ENCODE measurements at places on chromosomes 2 and 18.

DNA sequence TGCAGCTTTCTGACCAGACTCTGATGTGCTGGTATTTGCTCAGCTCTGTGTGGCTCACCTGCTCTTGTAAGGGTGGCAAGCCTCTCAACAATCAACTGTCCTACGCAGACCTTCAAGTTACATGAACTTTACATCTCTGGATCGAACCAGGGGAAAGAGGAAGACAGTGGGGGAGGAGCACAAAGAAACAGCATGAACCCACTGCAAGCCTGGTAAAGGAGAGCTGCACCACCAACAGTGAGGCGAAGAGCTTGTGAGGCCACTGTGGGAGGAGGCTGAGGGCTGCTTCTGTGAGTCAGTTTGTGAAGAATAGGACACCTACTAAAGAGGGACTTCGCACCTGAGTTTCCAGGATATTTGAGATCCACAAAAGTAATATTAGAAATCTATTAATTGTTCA is 18.8 kb upstream of the FAM110C start:
- DNase-seq = no peak

- peak; percentile 97 for DNase-seq
These were observed 12.0 kb upstream of the NTSR2 start for GRCh38 chr2:11681722-11682589.

- DNase-seq = no peak
These were observed 157.6 kb downstream of the LPIN1 start for GRCh38 chr2:11904029-11904428.

GRCh38 chr2:215358891-215359575 is 47.2 kb downstream of the ATIC start:
- DNase-seq = no peak

- no peak for DNase-seq
These were observed 307.8 kb downstream of the NDUFA10 start for GRCh38 chr2:239717319-239717675.

- DNase-seq = no peak
These were observed 195.5 kb downstream of the L3MBTL4 start for GRCh38 chr18:6219116-6219717.

DNA sequence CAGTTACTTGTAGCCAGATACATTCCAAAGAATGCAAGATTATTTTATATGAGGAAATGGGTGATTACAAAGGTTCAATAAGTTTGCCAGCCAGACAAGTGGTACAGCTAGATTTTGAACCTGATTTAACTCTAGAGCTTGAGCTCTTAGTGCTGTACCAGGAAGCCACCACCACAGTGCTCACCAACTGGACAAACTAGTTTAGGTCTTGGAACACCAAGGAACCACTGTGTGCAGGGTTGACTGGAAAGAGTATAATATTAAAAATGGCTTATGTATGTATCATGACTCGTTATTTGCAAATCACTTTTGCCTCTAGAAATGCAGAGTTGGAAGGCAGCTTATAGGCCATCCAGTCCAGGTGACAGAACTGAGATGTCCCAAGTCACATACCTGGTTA is 177.2 kb downstream of the TXNL1 start:
- DNase-seq = no peak

DNA sequence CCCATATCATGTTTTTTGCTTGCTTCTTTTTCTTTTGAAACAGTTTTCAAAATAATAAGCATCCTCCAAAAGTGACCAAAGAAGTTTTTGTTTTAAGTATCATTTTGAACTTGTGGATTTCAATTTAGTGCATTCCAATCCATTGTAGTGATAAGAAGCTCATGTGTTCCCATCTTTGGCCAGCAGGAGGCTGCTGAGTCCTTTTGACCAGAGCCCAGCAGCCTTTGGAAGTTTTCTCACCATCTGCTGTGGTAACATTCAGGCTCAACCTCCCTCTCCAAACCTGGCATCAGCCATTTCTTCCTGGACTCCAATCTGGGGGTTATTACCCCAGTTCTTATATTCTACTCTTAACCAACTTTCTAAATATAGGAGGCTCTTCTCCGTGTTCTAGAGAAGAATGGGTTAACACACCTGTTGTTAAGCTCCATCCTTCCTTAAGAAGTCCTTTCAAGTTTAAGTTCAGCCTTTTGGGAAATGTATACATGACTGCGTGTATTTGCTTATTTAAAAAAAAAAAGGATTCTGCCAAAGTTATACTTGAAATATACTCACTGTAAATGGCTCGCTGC is 39.0 kb upstream of the MAL start:
- peak; percentile 44 for DNase-seq

DNA sequence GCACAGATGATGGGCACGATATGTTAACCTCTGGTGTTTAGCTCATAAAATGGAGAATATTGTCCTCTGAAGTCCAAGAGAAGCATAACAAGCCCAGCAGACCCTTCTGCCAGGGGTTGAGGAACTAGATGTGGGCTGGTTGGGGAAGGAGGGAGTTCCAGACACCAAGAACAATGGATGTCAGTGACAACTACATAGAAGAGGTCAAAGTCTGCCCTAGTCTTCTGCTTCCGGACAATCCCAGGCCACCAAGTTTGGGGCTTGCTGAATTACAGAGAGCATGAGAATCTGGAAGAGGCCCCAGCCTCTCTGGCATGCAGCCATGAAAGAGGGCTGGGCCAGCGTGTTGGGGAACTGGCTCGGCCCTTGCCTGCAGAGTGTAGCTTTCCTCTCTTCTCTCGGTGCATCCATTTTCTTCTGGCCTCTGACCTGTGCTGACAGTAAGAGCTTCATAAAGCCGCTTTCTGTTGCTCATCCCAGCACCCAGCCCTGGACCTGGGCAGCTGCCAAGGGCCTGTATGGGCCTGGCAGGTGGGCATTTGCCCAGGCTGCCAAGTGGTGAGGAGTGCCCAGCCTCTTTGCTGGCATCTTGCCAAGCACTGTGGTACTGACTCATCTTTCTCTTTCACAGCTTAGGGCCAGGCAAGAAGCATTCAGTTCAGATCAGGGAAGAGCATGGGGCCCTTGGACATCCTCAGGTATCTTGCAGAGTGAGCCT is 14.6 kb upstream of the LAPTM4A start:
- DNase-seq = no peak

GRCh38 chr18:32284284-32284683 is 94.4 kb downstream of the MEP1B start:
- no peak for DNase-seq

DNA sequence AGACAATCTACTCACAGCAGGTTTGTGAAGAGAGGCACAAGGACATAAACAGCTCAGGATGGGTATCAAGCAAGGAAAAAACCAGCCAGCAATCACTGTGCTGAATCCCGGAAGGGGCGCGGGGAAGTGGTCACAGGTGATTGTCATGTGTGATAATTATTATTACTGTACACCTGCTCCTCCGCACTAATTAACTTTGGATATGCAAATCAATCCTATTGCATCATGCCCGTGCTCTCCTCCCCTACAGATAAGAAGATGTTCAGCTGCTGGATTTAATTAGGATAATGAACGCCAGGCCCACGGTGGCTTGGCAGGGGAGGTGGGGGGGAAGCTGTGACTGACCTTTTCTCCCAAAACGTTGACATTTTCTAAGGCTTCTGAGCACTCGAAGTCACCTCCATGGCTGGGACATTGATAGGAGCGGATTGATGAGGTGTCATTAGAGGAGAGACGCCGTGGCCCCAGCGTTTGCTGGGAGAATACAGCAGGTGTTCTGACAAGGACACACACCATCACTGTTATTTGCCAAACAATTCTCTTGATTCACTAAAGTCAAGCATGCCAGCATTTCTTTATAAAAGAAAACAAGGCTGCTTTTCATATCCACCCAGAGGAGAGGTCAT is 160.3 kb upstream of the VRK2 start:
- DNase-seq = no peak

DNA sequence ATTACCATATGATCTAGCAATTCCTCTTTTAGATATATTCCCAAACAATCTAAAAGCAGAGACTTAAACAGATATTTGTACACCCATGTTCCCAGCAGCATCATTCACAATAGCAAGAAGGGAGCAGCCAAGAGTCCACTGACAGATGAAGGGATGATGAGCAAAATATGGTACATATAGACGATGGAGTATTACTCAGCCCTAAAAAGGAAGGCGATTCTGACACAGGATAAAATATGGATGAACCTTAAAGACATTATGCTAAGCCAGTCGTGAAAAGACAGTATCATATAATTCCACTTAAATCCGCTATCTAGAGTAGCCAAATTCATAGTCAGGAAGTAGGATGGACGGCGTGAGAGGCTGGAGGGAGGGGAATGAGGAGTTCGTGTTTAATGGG is 20.4 kb downstream of the HS6ST1 start:
- DNase-seq = no peak

- no peak for DNase-seq
These were observed 33.0 kb downstream of the COMMD1 start for GRCh38 chr2:61938511-61938910.

GRCh38 chr2:67663776-67664175 is 266.6 kb downstream of the ETAA1 start:
- DNase-seq = no peak

DNA sequence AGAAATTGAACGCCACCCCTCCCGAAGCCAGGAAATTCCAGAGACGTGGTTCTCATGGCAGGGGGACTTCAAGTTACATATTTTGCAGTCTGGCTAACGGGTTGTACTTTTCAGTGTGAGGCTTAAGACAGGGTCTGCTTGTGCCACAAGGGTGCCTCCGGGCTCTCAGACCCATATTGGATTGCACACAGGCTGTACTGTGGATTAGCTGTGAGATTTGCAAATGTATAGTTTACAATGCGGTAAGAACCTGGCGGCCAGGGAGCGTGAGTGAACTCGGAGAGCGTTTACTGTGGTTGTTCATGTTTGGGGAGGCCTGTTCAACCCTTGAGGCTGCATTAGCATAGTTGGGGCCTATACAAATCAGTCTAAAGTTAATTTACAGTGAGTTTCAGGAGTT is 143.9 kb upstream of the SIX2 start:
- DNase-seq = no peak

- no peak for DNase-seq
These were observed 123.7 kb upstream of the SATB2 start for GRCh38 chr2:199581408-199581807.

DNA sequence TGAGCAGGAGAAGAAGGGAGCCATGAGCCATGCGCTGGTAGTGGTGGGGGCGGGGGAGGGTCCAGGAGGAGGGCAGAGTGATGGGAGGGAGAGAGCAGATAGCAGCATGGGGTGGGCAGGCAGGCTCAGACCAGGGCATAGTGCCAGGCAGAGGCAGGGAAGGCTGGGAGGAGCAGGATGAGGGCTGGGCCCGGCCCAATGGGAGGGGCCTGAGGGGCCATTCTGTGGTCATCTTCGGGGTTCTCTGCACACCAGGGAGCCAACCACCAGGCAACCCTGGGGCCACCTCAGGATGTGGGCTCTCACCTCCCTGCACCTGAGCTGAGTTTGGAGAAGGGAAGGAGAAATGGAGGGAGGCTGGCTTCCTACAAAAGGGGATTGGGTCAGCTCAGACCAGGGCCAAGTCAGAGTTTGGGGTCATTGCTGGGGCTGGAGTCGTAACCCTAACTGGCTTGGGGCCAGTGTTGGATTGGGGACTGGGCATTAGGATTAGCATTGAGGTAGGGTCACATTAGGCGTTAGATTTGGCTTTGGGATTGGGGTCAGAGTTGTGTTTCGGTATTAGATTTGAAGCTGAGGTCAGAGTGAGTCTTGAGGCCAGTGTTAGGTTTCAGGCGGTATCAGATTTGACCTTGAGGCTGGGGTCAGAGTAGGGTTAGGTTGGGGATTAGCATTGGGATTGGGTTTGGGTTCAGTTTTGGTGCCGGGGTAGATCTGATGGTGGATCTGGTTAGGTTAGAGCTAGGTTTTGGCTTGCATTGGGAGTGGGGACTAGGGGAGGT is 11.2 kb downstream of the VIL1 start:
- no peak for DNase-seq

DNA sequence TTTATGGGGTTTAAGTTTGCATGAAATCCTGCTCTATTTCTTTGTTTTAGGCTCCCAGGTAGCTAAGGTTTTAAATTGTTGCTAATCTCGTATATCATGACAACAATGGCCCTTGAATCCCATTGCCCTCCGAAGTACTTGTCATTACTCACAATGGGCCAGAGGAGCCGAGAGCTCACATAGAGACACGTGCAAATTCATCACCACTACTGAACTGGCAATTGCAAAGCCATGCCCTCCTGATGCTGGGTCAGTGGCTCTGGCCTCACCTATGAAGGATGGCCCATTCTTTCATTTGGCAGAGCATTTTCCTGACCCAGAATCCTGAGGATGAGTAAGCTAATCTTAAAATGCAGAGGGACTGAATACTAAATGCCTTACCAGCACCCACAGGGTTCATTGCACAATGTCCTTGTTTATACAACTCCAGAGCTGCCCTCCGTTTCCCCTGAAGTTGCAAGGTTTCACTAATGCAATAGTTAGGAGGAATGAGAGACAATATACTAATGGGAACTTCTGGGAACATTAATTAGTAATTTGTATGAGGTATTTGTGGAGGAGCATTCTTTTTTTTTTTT is 71.6 kb upstream of the GAREM1 start:
- DNase-seq = no peak

DNA sequence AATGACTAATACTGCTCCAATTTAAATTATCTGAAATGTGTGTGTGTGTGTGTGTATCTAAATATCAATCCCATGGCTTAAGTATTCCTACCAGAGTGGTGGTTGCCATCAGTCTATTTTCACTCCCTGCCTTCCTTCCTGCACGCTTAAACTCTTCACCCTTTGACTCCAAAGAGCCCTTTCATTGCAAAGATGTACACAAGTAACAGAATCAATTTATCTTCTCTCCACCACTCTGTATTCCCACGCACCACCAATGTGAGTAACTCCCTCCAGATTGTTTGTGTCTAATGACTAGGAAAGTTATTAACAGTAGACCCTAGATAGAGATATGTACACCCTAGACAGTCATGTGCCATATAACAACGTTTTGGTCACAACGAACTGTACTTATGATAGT is 42.8 kb downstream of the ARL6IP6 start:
- no peak for DNase-seq

GRCh38 chr2:66437109-66437690 is 2.3 kb downstream of the MEIS1 start:
- no peak for DNase-seq

DNA sequence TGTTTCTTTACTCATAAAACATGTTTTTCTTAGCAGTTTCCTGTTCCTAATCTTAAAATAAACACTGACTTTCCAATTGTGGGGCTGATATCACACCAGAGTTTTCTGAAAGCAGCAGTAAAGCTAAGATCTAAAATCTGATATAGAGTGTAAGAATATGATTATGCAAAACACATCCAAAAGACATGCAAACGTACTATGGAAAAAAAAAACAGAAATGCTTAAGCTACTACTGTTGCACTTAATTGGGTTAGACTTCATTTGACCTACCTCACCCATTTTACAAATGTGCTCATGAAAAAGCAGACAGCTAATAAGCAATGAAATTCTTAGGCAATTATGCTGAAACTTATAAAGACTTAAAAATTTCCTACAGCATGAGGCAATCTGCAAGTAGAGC is 10.5 kb downstream of the CYTIP start:
- no peak for DNase-seq
